ENCODE measurements at places on chromosomes 7 and 10. TPM values are rescaled to one million over a fixed set of nuclear protein-coding genes. Genes with fewer than 3 reads are reported as not detected.

The GNAT3 gene
- not detected for total RNA-seq

The ZC3HAV1 gene
- 31.6 TPM for total RNA-seq

The UTF1 gene
- 0.35 TPM for total RNA-seq

The TUBAL3 gene
- not detected for total RNA-seq

The MTURN gene
- 78.1 TPM for total RNA-seq

The ACTR3C gene
- total RNA-seq, result 23.4 TPM

The MAGI2 gene
- total RNA-seq, result 56.2 TPM

The KCNH2 gene
- total RNA-seq, result 14.4 TPM

The EIF5AL1 gene
- total RNA-seq, result 0.12 TPM

The PAX4 gene
- total RNA-seq, result not detected

The HOGA1 gene
- total RNA-seq, result 26.2 TPM

The FUOM gene
- total RNA-seq, result 27.2 TPM

The SEMA3E gene
- 2.6 TPM for total RNA-seq

The COBL gene
- 22.5 TPM for total RNA-seq

The DNAJB12 gene
- total RNA-seq, result 31.6 TPM

The PILRA gene
- total RNA-seq, result 6.1 TPM
